ENCODE measurements at places on chromosomes 16 and 17. TPM values are rescaled to one million over a fixed set of nuclear protein-coding genes. Genes with fewer than 3 reads are reported as not detected.

DNA sequence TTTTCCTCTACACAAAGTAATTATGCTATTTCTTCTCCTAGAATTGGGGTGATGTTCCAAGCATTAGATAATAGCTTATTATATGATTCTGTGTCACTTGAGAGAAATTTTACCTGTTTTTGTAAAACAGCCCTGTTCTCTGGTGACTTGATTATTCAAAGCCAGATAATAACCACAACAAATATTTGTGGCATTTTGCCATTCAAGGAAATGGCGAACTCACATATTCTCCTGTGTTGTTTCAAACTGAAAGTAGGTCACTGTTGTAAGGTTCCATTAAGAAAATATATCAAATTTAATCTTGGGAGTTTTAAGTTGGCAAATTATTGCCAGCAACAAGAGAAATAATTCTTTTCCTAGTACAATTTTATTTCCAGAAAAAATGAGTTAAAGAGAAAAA lies 124.8 kb downstream of the STXBP4 start:
- no peak overlapping the region for H3K4me3 ChIP-seq
- peaks cover 3% of the 10 kb centered on the region for H3K36me3 ChIP-seq
- H3K4me1 ChIP-seq = peaks cover 8% of the 10 kb centered on the region

DNA sequence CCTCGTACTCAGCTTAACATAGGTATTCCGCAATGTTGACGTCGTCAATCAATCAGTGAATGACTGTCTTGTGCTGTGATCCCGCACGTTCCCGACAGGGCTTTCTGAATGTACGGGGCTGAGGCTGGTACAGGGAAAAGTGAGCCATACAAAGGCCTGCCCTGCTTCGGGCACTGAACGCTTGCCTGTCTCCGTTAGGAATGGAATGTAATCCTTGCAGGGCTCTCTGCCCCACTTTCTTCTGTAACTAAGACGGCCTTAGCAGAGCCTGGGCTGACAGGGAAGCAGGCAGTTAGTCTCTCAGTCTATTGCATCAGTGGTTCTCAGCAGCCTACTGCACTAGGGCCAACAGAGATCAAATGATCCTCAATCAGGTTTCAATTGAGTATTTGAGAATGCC lies 16.2 kb upstream of the MYH3 start:
- peaks cover 13% of the 10 kb centered on the region for H3K36me3 ChIP-seq
- H3K27ac ChIP-seq = no peak overlapping the region
- H3K4me1 ChIP-seq = no peaks in the 10 kb centered on the region
- H3K27me3 ChIP-seq = no peaks in the 10 kb centered on the region
- DNase-seq = no peak

GRCh38 chr17:37781451-37781850 lies 36.6 kb upstream of the HNF1B start:
- DNase-seq = no peak
- H3K4me1 ChIP-seq = peaks cover 13% of the 10 kb centered on the region
- peaks cover 2% of the 10 kb centered on the region for H3K36me3 ChIP-seq
- no peak overlapping the region for H3K4me3 ChIP-seq
- peaks cover 39% of the 10 kb centered on the region for H3K27me3 ChIP-seq

GRCh38 chr17:60080545-60080944 lies 1.8 kb upstream of the HEATR6 start:
- no peak overlapping the region for H3K4me3 ChIP-seq
- peaks cover 19% of the 10 kb centered on the region for H3K4me1 ChIP-seq
- no peak overlapping the region for H3K27ac ChIP-seq
- no peak for DNase-seq
- peaks cover 4% of the 10 kb centered on the region for H3K36me3 ChIP-seq

DNA sequence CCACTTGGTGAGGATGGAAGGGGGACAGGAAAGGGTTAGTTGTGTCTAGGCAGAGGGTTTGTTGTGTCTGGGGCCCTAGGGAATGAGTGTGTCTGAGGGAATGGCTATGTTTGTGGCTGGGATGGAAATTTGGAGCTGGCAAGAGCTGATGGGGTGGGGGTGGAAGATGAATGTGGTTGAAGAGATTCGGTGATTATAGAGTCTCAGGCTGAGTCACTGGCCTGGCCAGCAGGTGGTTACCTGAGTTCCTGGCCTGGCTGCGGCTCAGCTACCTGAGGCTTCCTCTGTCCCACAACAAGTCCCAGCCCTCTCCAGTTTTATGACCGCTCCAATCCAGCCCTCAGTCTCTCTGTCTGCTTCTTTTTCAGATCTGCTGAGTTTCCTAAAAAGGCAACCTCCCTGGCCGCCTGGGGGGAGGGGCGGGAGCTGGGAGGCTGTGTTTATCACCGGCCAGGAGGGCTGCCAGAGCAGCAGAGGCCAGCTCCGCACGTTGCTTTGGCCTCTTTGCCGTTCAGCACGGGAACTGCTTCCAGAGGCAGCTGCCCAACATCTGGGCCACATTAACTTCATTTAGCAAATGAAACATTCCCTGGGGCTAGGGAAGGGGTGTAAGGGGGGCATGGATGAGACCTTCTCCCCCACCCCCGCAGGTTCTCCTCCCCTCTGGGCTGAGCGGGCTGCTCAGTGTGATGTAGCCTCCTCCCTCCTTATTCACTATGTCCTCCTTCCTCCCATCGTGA lies 21.8 kb downstream of the ITGB3 start:
- H3K27ac ChIP-seq = no peak overlapping the region
- H3K4me3 ChIP-seq = no peak overlapping the region
- no peaks in the 10 kb centered on the region for H3K36me3 ChIP-seq
- no peak for DNase-seq

DNA sequence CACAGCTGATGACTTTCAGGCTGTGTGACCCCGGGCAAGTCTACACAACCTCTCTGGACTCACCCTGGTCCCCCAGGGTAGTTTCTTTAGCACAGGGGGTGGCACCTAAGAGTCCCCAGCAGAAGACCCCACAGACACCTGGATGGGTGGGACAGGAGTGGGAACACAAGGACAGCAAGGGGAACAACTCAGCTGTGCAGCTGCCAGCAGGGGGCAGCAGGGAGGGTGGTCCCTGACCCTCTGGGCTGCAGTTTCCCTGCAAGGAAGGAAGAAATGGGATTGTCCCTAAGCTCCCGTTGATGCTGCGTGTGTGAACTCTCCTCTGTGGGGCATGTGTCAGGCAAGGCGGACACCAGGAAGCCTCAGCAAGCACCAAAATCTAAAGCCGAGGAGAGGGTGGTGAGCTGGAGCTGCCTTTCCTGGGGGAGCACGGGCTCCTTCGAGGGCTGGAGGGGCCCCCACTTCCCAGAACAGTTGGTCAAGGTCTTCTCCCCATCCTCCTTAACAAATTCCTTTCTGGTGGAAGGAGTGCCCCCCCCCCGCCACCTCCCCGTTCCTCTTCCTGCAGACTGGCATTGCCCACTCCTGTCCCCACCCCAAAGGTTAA lies 24.1 kb upstream of the CDH5 start:
- H3K27me3 ChIP-seq = peaks cover 38% of the 10 kb centered on the region
- no peaks in the 10 kb centered on the region for H3K36me3 ChIP-seq
- no peak overlapping the region for H3K4me3 ChIP-seq
- H3K27ac ChIP-seq = no peak overlapping the region
- H3K4me1 ChIP-seq = no peaks in the 10 kb centered on the region

GRCh38 chr17:72380737-72381136 lies 259.9 kb downstream of the SOX9 start:
- H3K27ac ChIP-seq = no peak overlapping the region
- no peak for DNase-seq
- peaks cover 10% of the 10 kb centered on the region for H3K27me3 ChIP-seq
- H3K36me3 ChIP-seq = no peaks in the 10 kb centered on the region

OR4D1 gene
- 0.22 TPM for total RNA-seq

OTOP2 gene
- not detected for total RNA-seq

P4HB gene
- 405 TPM for total RNA-seq

PLD2 gene
- 5.4 TPM for total RNA-seq

UMOD gene
- total RNA-seq = not detected

All from activated naive CD8-positive, alpha-beta T cell treated with anti-CD3 and anti-CD28 coated beads for 36 hours (primary cell).